ENCODE measurements at places on chromosomes 6 and 20.

- H3K4me1 ChIP-seq, result peaks cover 55% of the 10 kb centered on the region
- no peaks in the 10 kb centered on the region for H3K27me3 ChIP-seq
- ATAC-seq, result no peak
- no peak overlapping the region for H3K27ac ChIP-seq
- H3K4me3 ChIP-seq, result no peak overlapping the region
Measured at GRCh38 chr6:14147891-14148290, 30.3 kb downstream of the CD83 start.

DNA sequence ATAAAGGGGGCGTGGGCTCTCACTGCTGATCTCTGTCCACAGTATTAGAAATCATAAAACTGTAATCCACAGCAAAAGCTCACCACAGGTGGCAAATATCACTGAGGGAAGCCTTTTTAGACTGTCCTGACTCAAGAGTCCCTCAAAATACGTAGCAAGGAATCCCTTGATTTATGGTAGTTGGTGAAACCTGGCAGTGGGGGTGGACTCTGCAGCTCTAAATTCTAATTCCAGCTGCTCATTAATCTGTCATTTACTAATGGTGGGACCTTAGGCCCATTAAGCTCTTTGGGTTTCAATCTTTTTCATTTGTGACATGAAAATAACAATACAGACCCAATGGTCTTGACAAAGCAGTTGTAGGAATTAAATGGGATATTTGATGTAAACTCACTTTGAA lies 32.3 kb downstream of the GMDS start:
- no peak overlapping the region for H3K27ac ChIP-seq
- no peaks in the 10 kb centered on the region for H3K27me3 ChIP-seq
- no peak for ATAC-seq
- no peaks in the 10 kb centered on the region for H3K4me1 ChIP-seq
- H3K36me3 ChIP-seq, result peaks cover 6% of the 10 kb centered on the region

DNA sequence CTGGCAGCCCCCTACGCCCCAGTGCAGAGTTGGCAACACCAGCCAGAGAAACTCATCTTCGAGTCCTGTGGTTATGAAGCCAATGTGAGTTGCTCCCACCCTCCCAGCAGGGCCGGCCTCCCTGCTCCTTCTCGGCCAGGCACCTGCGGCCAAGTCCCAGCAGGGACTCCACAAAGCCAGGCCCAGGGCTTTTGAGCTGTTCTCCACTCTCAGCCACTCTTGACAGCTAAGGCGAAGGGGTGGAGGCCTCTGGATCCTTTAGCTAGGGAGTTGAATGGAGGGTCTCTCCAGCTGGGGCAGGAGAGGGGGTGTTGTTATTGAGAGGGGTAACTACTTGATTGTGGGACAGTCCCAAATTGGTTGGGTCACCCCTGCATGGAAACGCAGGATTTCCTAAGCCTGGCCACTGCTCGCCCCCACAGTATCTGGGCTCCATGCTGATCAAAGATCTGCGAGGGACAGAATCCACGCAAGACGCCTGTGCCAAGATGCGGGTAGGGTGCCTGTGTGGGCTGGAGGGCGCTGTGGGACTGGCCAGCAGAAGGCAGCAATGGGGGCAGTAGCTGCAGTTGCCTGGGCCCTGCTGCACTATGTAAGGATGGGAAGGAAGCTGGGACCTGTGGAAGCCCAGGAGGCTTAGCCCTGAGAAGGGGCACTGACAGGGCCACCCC lies 58.3 kb downstream of the TCP11 start:
- H3K4me3 ChIP-seq, result no peak overlapping the region
- no peaks in the 10 kb centered on the region for H3K4me1 ChIP-seq
- H3K36me3 ChIP-seq, result peaks cover 79% of the 10 kb centered on the region
- H3K27me3 ChIP-seq, result no peaks in the 10 kb centered on the region

DNA sequence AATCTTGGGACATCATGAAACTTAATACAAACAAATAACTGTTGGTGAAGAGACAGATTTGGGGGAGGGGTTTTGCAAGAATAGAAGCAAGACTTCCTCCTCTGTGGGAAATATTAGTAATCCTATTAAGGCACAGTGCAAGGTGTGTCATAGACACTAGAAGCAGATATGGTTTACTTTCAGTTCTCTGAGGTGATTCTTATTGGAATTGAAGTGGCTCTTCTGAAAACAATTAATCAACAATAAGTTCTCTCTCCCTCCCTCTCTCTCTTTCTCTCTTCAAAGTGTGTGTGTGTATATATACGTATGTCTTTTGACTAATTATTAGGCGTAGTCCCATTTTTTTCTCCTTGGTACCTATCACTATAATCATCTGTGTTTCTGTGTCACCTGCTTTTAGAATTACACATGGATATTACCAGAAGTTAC lies 99.8 kb downstream of the HIVEP2 start:
- peak; percentile 70 for ATAC-seq
- peak overlapping the region; percentile 73 for H3K4me3 ChIP-seq
- H3K36me3 ChIP-seq, result no peaks in the 10 kb centered on the region
- H3K4me1 ChIP-seq, result peaks cover 88% of the 10 kb centered on the region
- no peaks in the 10 kb centered on the region for H3K27me3 ChIP-seq
- H3K27ac ChIP-seq, result peak overlapping the region; percentile 94

DNA sequence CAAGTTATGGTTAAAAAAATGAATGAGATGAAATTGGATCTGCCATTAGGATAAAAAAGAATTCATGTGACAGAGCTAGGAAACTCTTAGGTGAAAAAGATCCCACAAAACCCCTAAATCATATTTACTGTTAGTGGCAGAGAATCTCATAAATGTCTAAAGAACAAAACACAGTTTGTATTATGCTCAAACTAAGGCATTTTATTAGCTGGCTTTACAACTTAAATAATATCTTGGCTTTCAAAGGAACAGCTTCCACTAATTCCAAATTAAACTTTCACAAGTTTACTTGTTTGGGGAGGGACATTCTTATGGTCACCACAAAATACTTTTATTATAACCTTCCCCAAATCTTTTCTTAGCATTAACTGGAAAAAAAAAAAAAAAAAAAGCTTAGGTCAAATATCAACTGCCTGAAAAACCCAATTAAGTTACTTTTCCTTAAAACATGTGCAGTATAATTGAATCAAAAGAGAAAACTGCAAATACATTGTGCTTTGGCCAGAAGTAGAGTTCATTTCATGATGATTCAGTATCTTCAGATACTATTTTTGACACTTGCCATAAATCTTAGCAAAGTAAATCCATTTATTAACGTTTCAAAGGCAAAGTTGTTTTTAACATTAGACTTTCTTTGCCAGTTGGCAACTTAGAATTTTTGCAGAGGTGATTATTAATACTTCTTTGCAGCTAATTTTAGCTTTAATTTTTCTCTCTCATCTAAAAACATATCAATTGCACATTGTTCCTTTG lies 14.7 kb upstream of the ALDH8A1 start:
- no peak for ATAC-seq
- no peak overlapping the region for H3K27ac ChIP-seq
- H3K4me3 ChIP-seq, result no peak overlapping the region
- no peaks in the 10 kb centered on the region for H3K27me3 ChIP-seq
- H3K4me1 ChIP-seq, result no peaks in the 10 kb centered on the region

- ATAC-seq, result no peak
- H3K4me1 ChIP-seq, result peaks cover 11% of the 10 kb centered on the region
- H3K4me3 ChIP-seq, result no peak overlapping the region
Measured at GRCh38 chr6:170152124-170152926, 138.6 kb downstream of the DLL1 start.

- H3K4me1 ChIP-seq, result no peaks in the 10 kb centered on the region
- no peak overlapping the region for H3K4me3 ChIP-seq
- no peak overlapping the region for H3K27ac ChIP-seq
- no peak for ATAC-seq
- H3K36me3 ChIP-seq, result no peaks in the 10 kb centered on the region
Measured at GRCh38 chr6:132005178-132005577, 54.0 kb upstream of the CCN2 start.

- no peak overlapping the region for H3K27ac ChIP-seq
- H3K27me3 ChIP-seq, result no peaks in the 10 kb centered on the region
- H3K36me3 ChIP-seq, result peaks cover 27% of the 10 kb centered on the region
- H3K4me3 ChIP-seq, result no peak overlapping the region
- ATAC-seq, result no peak
Measured at GRCh38 chr6:31142361-31142761, 3.5 kb upstream of the PSORS1C2 start.

DNA sequence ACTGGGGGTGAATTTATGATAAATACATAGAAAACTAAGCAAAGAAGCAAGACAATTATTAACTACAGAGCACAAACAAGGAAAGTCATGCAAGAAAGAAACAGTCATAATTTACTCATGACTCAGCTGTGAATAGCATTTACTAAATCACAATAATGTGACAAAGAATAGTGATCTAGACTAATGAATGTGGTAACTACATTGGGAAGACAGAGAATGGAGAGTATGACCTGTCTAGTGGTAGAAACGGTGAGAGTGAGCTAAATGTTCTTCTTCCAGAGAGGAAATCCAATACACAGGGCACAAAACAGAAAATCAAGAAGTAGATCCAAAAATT lies 153.5 kb upstream of the DST start:
- no peak overlapping the region for H3K27ac ChIP-seq
- peaks cover 15% of the 10 kb centered on the region for H3K27me3 ChIP-seq
- ATAC-seq, result no peak
- H3K4me3 ChIP-seq, result no peak overlapping the region

DNA sequence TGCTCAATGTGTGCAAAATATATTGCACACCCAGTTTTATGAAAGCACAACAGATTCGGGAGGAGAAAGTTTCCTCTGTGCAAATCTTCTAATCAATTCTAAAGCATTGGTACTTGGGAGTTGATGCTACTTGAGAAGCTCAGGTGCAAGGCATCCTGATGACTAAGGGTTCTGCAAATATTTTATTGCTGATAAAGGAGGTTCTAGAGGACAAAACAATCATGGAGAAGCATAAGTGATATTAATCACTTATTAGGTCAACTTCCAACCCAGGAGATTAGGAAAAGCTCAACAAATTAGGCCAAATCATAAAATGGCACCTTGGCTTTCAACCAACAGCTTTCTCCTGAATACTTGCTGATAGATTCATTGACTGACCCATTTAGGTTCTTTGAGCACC lies 27.1 kb downstream of the CYP24A1 start:
- H3K4me3 ChIP-seq, result no peak overlapping the region
- ATAC-seq, result no peak
- H3K27me3 ChIP-seq, result peaks cover 18% of the 10 kb centered on the region
- H3K4me1 ChIP-seq, result no peaks in the 10 kb centered on the region

- H3K27ac ChIP-seq, result no peak overlapping the region
- H3K36me3 ChIP-seq, result no peaks in the 10 kb centered on the region
- H3K4me1 ChIP-seq, result peaks cover 25% of the 10 kb centered on the region
- H3K4me3 ChIP-seq, result no peak overlapping the region
- ATAC-seq, result no peak
Measured at GRCh38 chr6:28841290-28841689, 82.5 kb downstream of the TRIM27 start.

- H3K36me3 ChIP-seq, result no peaks in the 10 kb centered on the region
- peak overlapping the region; percentile 5 for H3K27ac ChIP-seq
- ATAC-seq, result peak; percentile 91
- H3K4me3 ChIP-seq, result no peak overlapping the region
- H3K27me3 ChIP-seq, result no peaks in the 10 kb centered on the region
Measured at GRCh38 chr20:59207742-59208357, 44.2 kb downstream of the ZNF831 start.

DNA sequence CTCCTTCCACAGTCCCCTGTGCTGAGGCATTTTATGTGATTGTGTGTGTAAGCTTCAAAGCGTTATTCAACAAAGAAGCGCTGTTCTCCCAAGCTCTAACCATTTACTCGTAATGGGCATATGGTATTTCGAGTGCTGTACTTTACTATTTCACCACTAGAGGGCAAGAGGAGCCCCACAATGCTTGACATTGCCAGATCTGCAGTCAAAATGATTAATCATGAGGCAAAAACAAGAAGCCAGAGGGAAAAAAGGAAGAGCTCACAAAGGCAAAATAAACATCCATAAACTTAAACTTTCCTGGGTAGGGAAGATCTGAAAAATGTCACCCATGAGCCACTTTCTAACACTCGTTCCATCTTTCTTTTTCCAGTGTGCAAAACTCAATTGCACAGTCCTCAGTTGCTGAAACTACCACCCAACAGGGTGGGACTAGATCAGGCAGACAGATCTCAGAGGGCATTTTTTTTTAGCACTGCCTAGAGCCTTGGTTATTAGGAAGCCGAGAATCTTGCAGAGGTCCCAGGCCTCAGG lies 215.0 kb upstream of the PLCB4 start:
- H3K27ac ChIP-seq, result no peak overlapping the region
- H3K36me3 ChIP-seq, result no peaks in the 10 kb centered on the region
- H3K4me1 ChIP-seq, result no peaks in the 10 kb centered on the region
- no peak overlapping the region for H3K4me3 ChIP-seq
- ATAC-seq, result no peak

DNA sequence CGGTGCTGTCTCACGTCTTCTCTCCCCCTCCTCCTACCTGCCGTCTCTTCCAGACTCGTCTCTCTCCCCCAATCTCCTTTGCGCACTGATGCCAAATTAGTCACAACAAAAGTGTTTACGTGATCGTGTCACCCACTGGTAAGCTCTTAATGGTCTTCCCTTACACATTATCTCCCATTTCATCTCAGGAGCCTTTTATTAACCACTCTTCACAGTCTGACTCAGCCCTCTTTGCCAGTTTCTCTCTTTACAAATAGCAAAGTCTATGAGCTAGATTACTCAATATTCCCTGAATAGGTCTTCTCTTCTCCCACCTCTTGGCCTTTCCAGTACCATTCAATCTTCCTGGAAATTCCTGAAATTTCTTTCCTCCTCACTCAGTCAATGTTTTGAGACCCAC lies 247.0 kb downstream of the ESR1 start:
- H3K4me1 ChIP-seq, result no peaks in the 10 kb centered on the region
- no peak overlapping the region for H3K4me3 ChIP-seq
- no peaks in the 10 kb centered on the region for H3K36me3 ChIP-seq
- no peak for ATAC-seq

DNA sequence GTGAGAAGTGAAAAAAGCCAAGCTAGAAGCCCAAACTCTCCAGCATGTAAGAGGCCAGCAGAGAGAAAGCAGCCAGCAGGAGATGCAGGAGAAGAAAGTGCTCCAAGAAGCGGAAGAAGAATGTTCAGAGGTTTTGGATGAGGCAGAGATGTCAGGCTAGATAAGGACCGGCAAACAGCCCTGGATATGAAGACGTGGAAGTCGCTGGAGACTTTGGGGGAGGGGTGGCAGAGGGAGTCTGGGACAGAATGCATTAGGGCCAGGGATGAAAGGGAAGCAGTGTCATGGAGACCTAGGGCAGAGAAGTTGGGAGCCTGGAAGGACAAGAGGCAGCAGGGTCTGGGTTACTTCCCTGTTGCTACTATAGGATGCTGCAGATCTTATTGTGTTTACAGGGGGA lies 5.3 kb upstream of the SCUBE3 start:
- ATAC-seq, result no peak
- no peak overlapping the region for H3K27ac ChIP-seq
- H3K4me3 ChIP-seq, result no peak overlapping the region
- peaks cover 72% of the 10 kb centered on the region for H3K27me3 ChIP-seq
- peaks cover 17% of the 10 kb centered on the region for H3K4me1 ChIP-seq
- no peaks in the 10 kb centered on the region for H3K36me3 ChIP-seq

DNA sequence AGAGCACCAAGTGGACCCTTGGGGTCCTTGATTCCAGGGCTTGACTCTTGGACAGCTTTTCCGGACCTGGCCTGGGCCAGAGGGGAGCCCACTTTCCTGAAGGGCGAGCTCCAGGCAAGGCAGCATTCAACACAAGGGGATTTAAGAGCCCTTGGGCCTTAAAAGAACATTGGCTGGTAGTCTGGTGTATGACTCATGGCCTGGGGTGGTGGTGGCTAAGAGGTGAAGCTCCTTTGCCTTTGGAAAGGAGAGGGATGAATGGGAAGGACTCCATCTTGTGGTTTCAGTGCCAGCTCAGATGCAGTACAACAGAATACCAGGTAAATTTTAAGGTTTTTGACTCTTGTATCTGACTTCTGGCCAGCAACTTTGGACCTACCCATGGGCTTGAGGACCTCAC lies 760.7 kb downstream of the GRIK2 start:
- ATAC-seq, result no peak
- no peak overlapping the region for H3K27ac ChIP-seq
- no peaks in the 10 kb centered on the region for H3K27me3 ChIP-seq
- no peaks in the 10 kb centered on the region for H3K4me1 ChIP-seq
- no peaks in the 10 kb centered on the region for H3K36me3 ChIP-seq
